ENCODE measurements at places on chromosomes 7 and 10.

- DNase-seq: no peak
Observed at GRCh38 chr7:73463260-73463659, 29.7 kb downstream of the FZD9 start.

DNA sequence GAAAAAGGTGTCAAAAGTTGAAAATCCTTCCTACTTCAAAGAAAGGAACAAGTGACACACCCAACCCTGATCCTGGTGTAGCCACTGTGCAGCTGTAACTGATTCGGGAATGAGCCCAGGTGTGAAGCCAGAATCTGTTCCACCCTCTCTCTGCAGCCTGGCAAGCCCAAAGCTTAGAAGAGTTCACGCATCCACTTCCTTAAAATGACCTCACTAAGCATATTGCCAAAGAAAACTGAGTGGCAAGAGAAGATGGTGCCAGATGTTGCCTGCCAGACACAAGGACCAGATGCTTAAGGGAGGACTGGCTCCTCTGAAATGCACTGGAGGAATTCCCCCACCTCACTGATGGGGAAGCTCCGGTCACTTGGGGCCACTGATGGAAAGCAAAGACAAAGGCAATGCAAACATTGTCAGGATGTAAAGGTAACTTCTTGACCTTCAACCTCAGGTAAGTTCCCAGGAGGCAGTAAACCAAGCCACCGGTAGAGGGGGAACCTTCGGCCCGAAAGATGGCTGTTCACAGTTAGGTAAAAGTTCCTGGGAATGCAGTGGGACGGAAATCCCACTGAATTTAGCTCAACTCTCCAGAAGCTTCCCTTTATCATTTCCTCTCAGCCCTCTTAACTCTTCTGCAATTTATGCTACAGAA lies 554.9 kb downstream of the KCNMA1 start:
- DNase-seq: no peak

GRCh38 chr7:5635461-5636445 lies 145.7 kb downstream of the RNF216 start:
- DNase-seq: no peak

- DNase-seq: no peak
Observed at GRCh38 chr10:86226781-86227201, 139.8 kb downstream of the GRID1 start.

- DNase-seq: no peak
Observed at GRCh38 chr7:66925255-66925654, 4.2 kb downstream of the TMEM248 start.

GRCh38 chr10:126110489-126111180 lies 214.3 kb downstream of the FANK1 start:
- DNase-seq: no peak

DNA sequence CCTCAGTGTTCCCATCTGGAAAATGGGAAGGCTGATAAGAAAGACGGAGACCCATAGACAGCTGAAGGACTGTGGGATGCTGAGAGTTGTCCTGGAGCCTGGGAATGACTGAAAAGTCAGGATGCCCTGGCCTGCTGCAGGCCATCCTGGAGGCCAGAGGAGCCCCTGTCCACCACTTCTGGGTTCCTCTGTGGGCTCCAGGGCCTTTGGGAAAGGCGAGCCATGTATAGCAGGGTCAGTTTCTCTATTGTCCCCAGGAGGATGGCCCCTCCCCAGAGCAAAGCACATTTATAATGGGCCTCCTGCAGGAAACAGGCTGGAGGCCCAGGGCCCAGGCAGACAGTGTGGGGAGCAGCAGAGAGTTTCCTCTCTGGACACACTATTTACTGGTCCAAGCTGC lies 471.4 kb upstream of the MGMT start:
- DNase-seq: no peak

GRCh38 chr7:44766416-44766801 lies 17.8 kb downstream of the ZMIZ2 start:
- no peak for DNase-seq

- DNase-seq: no peak
Observed at GRCh38 chr7:80039251-80039884, 95.3 kb upstream of the GNAI1 start.

DNA sequence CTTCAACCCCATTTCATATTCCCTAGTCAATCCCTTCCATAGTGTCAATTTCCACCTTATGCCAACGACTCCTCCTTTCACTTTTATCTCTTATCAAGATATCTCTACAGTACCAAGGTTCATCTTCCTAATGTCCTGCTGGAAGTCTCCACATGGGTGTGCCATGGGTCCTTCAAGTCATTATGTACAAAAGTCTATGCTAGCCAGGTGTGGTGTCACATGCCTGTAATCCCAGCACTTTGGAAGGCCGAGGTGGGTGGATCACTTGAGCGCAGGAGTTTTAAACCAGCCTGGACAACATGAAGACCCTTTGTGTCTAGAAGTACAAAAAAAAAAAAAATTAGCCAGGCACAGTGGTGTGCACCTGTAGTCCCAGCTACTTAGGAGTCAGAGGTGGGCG lies 47.6 kb downstream of the PRTFDC1 start:
- no peak for DNase-seq

- no peak for DNase-seq
Observed at GRCh38 chr10:71337219-71337701, 18.2 kb downstream of the SLC29A3 start.

- peak; percentile 44 for DNase-seq
Observed at GRCh38 chr10:32256613-32257437, 90.1 kb downstream of the EPC1 start.

DNA sequence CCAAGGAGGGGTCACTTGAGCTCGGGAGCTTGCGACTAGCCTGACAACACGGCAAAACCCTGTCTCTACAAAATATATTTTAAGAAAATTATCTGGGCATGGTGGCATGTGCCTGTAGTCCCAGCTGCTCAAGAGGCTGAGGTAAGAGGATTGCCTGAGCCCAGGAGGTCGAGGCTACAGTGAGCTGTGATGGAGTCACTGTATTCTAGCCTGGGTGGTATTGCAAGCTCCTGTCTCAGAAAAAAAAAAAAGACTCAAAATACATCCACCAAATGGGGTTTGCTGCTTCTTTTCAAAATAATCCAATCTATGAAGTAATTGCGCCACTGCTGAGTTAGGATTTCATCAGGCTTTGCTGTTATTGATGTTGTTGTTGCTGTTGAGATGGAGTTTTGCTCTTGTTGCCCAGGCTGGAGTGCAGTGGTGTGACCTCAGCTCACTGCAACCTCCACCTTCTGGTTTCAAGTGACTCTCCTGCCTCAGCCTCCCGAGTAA lies 11.1 kb upstream of the VIM start:
- no peak for DNase-seq

DNA sequence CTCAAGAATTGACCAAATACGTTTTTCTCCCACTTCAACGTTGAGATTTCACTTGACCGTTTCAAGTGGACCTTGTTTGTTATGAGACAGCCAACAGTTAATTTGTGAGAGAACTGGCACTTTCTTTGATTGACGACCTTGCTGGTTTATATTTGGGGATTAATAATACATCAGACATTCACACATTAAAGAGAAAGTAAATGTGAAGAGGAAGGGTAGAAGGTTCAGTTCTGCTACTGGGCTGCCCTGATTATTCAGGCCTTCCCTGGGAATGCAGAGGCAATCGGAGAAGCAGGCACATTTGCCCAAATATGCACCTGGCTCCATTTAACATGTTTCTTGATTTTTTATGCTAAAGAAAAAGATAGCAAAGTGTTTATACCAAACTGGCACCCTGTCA lies 114.1 kb downstream of the POU6F2 start:
- DNase-seq: no peak

GRCh38 chr7:35691827-35692307 lies 3.1 kb downstream of the HERPUD2 start:
- no peak for DNase-seq

GRCh38 chr7:43646603-43647338 lies 63.9 kb downstream of the STK17A start:
- no peak for DNase-seq

DNA sequence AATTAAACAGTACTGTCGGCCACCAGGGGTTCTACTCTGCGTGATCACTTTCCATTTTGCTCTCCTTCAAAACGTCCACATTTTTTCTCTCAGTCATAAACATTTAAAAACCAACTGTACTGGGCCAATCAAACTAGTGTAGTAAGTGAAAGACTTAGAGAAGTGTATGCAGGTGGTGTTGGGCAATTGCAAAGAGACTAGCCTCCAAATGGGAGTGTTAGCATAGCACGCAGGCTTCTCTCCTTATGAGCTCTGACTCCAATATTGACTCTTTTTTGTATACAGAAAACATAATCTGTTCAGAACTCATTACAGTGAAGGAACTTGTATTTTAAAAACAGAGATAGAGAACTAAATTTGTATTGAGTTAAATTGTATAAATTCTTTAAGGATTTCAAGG lies 150.6 kb downstream of the SDK1 start:
- no peak for DNase-seq

- no peak for DNase-seq
Observed at GRCh38 chr10:43027331-43027955, 49.4 kb upstream of the RET start.

DNA sequence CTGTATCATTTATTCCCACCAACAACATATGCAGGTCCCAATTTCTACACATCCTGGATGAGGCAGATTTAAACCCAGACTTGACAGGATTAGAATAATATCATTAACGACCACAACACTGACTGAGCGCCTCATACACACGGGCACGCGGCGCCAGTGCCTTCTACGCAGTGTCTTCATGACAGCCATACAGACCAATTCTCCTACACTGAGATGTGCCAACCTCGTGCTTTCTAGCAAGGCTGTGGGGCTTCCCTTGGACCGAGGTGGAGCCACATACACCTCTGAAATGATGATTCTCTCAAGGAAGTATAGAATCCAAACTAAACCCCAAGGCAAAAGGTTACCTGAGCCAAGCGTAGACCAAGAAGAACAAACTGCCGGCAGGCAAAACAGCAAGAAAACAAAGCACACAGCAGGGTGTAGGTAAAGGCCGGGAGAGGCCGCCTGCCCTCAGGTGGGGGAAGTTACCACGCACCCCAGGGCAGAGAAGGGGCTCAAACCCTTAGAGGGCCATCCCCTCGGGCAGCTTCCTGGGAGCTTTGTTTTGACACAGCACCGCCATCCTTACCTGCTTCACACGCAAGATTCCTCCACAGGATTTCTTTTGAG lies 75.8 kb downstream of the DLG5 start:
- DNase-seq: no peak

DNA sequence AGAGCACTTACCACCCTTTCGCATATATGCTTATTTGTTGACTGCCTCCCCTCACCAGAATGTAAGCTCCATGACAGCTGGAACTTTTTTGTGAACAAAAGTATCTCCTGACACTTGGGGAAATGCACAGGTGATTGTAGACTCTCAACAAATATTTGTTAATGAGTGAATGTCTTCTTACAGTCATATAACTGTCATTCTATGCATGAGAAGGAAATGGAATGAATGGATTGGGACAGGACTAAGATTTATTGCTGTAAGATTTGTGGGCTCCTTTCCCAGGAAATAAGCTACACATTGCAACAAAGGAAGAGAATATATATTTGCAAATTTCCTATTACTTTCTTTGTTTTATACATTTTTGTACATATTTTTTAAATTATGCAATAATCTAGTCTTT lies 48.5 kb downstream of the FEZF1 start:
- no peak for DNase-seq

DNA sequence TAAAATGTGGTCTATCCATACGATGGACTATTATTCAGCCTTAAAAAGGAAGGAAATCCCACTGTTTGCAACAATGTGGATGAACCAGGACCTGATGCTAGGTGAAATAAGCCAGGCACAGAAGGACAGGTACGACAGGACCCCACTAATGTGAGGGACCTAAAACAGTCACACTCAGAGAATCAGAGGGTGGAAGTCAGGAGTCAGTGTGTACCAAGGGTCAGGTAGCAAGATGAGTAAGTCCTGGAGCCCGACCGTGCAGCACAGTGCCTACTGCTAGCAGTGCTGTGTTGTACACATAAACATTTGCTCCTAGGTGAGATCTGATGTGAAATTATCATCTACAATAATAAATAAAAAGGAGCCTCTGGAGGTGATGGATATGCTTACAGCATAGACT lies 322.3 kb downstream of the GLRX3 start:
- DNase-seq: no peak

GRCh38 chr10:96074776-96075175 lies 31.4 kb downstream of the CCNJ start:
- DNase-seq: no peak

DNA sequence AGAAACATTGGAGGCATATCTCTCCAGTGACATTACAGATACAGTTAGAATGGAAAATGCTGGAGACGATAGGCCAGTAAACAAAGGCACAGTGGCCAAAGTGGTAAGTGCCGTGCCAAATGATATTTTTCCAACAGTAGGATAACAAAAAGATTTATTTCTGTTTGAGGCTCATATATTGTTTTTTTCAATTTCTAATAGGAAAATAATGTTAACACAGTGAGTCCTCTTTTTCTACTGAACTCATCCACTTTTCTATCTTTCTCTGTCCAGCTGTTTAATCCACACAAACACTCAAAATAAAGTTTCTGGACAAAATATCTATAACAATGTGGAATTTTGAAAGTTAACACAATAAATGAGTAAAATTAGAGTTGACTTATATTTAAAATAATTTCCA lies 201.3 kb downstream of the SEMA3E start:
- no peak for DNase-seq

DNA sequence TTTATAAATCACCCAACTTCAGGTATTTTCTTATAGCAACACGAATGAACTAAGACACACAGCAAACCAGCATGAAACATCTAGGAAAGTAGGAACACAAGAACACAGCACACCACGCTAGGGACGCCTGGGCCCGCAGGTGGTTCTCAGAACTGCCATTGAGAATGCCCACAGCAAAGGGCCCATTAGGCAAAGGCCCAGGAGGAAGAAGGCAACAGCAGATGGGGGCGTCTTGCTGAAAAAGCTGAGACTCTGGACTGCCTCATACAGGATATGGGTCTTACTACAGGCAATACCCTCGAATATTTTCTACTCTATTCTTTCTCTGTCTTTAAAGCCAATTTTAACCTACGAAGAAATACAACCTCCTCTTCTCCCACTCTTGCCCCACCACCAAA lies 77.3 kb downstream of the PARD3 start:
- no peak for DNase-seq

- DNase-seq: no peak
Observed at GRCh38 chr7:149718730-149719049, 54.7 kb downstream of the ZNF467 start.

DNA sequence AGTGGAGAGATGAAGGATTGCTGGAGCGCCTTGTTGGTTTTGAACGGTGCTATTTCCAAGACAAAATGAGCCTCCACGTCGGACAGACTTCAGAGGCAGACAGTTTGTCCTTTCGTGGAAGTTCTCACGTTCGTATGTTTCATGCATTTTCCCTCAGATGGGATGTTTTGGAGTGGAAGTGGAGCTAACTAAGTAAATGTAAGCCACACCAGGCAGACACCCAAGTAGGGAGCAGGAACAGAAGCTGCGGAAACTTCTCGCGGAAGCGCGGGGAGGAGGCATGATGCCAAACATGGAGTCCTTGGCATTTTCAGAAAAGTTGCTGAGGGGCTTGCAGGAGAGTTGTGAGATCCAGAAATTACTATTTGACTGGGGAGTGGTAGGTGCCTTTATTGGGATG lies 145.6 kb upstream of the PRR15 start:
- no peak for DNase-seq

- DNase-seq: peak; percentile 57
Observed at GRCh38 chr10:72080042-72080975, 8.0 kb downstream of the SPOCK2 start.

GRCh38 chr10:84783386-84783785 lies 455.0 kb downstream of the CCSER2 start:
- DNase-seq: peak; percentile 42

- DNase-seq: no peak
Observed at GRCh38 chr10:128741680-128742079, 615.5 kb upstream of the MKI67 start.

- no peak for DNase-seq
Observed at GRCh38 chr7:9250876-9251275, 817.5 kb downstream of the NXPH1 start.

All from RWPE1 (cell line).